ENCODE measurements at places on chromosomes 11 and 22. TPM values are rescaled to one million over a fixed set of nuclear protein-coding genes. Genes with fewer than 3 reads are reported as not detected.

Gene P4HA3
- total RNA-seq = 8.1 TPM

Gene VSIG2
- not detected for total RNA-seq

Gene PTPN5
- not detected for total RNA-seq

Gene TNNT3
- total RNA-seq = 5.1 TPM

Gene GLB1L3
- not detected for total RNA-seq

Gene OR2AG2
- not detected for total RNA-seq

Gene LRRN4CL
- total RNA-seq = 1.5 TPM

Gene OR52A5
- not detected for total RNA-seq

Gene MS4A6E
- total RNA-seq = not detected

Gene GDPD4
- not detected for total RNA-seq

Gene UBQLNL
- not detected for total RNA-seq

Gene MS4A12
- not detected for total RNA-seq

Gene CHRM4
- total RNA-seq = 0.18 TPM

Gene MMP11
- total RNA-seq = 6.8 TPM

Gene SYNGR1
- 13.0 TPM for total RNA-seq

Gene ADSL
- total RNA-seq = 114 TPM

Gene PGA5
- not detected for total RNA-seq

Gene MYO18B
- under 0.01 TPM for total RNA-seq

Gene RAB3IL1
- total RNA-seq = 3.9 TPM

Gene TCN1
- not detected for total RNA-seq

Gene CD248
- 180 TPM for total RNA-seq

Gene TMEM86A
- total RNA-seq = 0.54 TPM

Gene OTOG
- not detected for total RNA-seq

Gene GSTT2
- not detected for total RNA-seq

Gene KRTAP5-8
- not detected for total RNA-seq

Gene SYT7
- total RNA-seq = 0.54 TPM

Gene POTEH
- not detected for total RNA-seq

Gene YAP1
- 87.2 TPM for total RNA-seq

Gene NRGN
- 0.36 TPM for total RNA-seq

Gene CYP2D6
- total RNA-seq = 0.18 TPM

Measured in cardiac atrium fibroblast (primary cell).